ENCODE measurements at places on chromosomes 5 and 9.
A peak's percentile ranks its signal among the peaks of the same experiment; 100 is the strongest.

DNA sequence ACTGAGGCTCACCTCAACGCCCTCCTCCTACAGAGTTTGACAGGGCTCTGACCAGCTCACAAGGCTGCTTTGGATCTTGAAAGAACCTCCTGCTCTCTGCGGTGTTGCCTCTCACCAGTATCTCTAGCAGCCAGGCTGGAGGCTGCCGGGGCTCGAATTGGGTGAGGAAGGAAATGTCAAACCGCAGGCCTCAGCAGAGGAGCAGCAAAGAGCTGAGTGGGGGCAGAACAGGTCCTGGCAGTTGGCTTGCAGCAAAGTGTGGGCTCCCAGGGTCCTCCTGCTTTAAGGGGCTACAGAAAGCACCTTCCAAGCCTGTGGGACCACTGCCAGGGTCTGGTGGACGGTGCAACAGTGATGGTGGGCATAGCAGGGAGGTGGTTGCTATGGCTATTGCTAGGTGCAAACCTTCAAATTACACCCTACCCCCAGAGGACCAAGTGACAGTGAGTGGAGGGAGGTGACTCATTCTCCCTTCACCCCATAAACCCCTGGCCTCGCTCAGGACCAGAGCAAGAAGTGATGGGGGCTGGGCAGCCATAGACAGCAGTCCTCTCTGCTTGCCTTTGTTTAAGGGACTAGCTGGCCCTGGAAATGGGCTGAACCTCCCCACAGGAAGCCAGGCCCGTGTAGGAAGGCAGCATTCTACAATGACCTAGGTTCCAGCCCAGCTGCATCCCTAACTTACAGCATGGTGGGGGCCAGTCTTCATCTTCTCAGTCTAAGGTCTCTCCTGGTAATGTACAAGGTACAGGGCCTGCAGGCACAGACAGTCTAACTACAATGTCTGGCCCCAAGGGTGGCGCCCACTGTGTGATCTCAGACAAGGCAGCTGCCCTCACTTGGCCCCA lies 18.7 kb downstream of the LCP2 start:
- DNase-seq: peak; percentile 68

DNA sequence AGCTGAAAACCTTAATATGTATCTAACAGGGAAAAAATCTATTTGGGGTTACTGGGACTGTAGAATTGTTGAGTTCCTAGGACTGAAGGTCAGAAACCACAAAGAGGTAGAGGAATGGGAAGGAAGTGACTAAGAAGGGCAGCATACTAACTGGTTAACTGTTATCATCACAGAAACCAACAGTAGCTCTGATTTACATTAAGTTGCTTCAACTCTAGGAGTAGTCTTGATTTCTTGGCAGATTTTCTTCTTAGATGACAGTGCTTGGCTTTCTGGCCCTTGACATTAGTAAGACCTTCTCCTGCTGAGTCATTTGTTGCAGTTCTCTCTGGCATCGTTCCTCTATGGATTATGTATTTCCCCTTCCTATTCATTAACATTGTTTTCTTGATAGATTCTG lies 116.1 kb upstream of the RASA1 start:
- DNase-seq: no peak

DNA sequence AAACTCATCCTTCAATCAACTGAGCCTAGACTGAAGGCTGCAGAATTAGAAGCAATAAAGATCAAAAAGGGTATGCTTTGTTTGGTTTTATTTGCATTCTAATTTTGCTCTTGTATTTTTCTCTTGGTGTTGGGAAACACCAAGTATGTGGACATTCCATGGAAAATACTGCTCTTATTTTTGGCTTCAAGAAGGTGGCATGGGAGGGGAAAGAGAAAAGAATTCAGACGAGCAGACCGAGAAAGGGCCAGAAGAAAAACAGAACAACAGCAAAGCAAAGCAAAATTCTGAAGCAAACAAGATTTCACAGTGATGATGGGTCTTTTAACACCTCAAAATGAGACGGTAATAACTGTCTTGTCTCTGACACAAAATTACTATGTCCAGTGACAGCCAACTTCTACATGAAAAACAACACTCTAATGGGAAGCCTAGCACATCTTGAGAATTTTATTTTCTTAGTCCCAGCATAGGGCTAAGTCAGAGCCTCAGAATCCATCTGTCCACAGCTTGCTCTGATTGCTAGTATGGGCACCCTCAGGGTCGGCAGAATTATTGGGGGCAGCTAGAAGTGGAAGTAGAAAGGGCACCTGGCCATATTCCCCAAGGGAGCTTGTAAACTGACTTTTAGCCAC lies 26.8 kb downstream of the FREM1 start:
- DNase-seq: no peak

- DNase-seq: no peak
These were observed 92.2 kb upstream of the RAD23B start for GRCh38 chr9:107190936-107191290.

GRCh38 chr9:116437411-116438370 lies 249.4 kb upstream of the TRIM32 start:
- DNase-seq: no peak

Data from activated T-helper 1 cell treated with anti-CD3 and anti-CD28 coated beads, Interleukin-2, amount 50 U/mL, for 16 hours (primary cell).